Activated CD8-positive, alpha-beta T cell treated with anti-CD3 and anti-CD28 coated beads for 36 hours (primary cell): ENCODE measurements at places on chromosomes 11 and 22.

GRCh38 chr22:48099251-48099650, 1336.8 kb downstream of the TBC1D22A start:
- DNase-seq, result no peak

DNA sequence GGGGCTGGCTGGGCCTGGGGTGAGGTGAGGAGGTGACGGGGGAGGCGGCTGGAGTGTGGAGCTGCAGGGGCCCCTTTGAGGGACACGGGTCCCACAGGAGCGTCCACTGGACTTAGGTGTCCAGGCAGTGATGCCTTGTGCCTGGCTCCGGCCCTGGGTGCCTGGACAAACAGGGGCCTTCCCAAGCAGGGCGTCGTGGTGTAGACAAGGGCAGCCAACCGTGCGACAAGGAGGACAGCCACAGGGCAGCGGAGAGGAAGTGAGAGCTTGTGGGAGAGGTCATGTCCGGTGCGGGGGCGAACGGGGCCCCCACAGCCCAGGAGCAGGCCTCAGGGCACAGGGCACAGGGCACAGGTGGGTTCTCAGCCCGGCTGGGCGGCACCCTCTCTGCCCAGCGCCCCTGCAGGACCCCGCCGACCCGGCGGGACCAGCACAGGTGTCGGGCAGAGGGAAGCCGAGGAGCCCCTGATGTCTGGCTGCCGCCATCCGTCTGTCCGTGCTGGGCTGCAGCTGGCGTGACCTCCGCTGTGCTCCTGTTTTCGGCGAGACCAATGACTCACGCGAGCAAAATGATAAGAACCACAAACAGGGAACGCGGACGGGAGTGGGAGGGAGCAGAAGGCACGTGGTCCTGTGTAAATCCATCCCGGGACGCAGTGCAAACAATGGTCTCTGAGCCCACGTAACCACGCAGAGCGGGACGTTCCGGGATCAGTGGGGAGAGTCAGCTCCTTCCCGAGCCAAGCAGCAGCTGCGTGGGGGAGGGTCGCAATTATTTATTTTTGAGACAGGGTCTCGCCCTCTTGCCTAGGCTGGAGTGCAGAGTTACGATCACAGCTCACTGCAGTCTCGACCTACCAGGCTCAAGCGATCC, 49.1 kb upstream of the A4GALT start:
- no peak for DNase-seq

GRCh38 chr11:119863236-119863635, 134.2 kb upstream of the NECTIN1 start:
- DNase-seq, result no peak

DNA sequence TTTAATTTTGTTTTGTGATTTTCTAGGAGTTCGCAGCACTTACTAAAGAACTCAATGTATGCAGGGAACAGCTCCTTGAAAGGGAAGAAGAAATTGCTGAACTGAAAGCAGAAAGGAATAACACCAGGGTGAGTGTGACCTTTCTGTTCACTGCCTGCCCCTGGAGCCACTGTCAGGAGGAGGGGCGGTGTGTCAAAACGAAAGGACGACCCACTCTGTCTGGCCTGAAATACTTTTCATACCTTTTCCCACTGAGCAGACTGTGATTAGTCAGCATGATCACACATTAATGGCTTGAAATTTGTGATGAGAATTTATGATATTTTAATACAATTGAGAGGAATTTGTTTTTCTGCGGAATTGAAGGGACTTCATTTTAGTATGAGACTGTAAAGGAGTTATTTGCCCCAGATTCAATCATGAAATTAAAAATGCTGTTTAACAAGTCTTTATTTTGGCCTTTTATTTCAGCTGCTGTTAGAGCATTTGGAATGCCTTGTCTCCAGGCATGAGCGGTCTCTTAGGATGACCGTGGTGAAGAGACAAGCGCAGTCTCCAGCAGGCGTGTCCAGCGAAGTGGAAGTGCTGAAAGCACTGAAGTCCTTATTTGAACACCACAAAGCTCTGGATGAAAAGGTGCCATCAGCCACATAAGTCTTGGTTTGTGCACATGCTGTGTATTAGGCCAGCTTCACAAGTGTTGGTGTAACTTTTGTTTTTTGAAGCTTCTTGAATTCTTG, 54.1 kb downstream of the PPFIA1 start:
- DNase-seq, result peak; percentile 29

GRCh38 chr11:113587308-113587739, 112.1 kb upstream of the DRD2 start:
- DNase-seq, result peak; percentile 62

DNA sequence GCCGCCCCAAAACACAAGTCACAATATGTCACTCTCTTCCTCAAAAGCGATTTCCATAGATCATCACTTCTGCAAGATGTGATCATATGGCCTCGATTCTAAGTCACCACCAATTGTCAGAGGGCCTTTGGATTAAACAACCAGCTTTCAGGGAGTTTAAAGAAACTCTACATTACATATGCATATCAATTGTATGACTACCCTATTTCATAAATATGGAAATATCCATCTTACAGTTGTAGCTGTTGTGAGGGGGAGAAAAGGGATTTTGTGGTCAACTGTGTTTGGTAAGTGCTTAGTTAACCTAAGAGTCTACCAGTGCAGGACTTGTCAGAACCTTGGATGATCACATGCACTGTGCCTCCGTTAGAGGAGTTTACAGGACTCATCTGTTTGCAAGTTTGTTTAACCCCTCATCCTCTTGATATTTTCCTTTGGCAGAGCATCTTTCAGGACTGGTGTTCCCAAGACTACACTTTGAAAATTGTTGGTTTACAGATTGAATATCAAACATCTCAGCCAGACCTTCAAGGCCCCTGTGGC, 99.9 kb downstream of the CHST1 start:
- no peak for DNase-seq

GRCh38 chr22:40560551-40560950, 76.0 kb downstream of the MRTFA start:
- no peak for DNase-seq

DNA sequence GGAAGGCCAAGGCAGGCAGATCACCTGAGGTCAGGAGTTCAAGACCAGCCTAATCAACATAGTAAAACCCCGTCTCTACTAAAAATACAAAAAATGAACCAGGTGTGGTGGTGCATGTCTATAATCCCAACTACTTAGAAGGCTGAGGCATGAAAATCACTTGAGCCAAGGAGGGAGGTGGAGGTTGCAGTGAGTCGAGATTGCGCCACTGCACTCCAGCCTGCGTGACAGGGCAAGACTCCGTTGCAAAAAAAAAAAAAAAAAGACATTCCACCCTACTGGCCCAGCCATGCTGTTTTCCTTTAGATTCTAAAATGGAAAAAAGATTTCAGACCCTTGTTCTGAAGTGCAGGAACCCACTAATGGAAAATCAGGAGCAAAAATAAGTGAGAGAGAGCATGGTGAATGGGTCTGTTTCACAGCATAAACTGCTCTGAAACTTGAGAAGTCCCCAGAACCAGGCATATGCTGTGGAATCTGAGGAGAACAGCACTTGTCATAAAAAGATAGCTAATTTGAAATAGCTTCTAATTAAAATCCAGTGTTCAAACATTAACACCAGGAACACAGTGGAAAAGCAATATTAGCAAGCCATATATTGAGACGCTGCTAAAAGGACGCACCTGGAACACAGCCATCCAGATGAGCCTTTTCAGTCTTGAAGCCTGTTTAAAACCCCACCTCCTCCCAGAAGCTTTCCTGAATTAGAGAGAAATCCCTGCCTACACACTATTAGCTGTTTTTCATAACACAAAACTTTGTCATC, 66.3 kb upstream of the CHRM4 start:
- DNase-seq, result no peak

- no peak for DNase-seq
These were observed 564.4 kb upstream of the LUZP2 start for GRCh38 chr11:23932485-23932898.

DNA sequence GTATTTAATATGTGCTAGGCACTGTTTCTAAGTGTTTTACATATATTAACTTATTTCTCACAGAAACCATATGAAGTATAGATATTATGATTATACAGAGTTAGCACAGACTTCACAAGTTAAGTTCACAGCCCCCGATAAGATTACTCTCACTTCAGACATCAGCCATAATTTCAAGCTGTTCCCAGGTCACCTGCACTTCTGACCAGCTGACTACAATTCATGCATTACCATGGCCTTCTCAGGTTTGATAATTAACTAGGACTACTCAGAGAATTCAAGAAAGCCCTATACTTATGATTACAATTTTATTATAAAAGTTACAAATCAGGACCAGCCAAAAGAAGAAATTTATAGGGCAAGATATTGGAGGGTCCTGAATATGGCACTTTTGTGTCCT, 68.2 kb upstream of the RRM1 start:
- DNase-seq, result no peak

DNA sequence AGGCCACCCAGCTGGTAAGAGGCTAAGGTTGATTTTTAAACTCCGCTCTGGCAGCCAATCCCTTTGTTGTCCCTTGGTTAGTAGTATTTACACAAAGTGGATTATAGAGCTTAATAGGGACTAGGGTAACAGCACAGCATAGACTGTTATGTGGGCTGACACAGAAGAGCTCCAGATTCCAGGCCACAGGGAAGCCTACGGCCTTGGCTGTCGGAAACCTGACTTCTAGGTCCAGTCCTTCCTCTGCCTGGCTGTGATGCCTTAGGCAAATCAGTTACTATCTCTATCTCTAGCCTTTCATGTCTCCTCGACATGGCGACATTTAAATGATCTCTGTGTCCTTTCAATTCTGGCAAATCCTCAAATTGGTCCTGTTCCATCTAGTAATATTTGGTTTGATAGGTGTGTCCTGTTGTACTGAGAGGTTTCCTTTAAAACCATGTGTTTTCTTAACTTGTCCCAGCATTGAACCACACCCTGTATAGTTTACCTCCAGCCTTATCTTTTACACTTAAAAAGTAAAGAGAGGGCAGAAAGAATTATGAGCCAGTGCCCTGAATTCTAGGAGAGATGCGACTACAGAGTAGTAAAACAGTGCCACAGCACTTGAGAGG, 4.2 kb downstream of the MMP1 start:
- no peak for DNase-seq

DNA sequence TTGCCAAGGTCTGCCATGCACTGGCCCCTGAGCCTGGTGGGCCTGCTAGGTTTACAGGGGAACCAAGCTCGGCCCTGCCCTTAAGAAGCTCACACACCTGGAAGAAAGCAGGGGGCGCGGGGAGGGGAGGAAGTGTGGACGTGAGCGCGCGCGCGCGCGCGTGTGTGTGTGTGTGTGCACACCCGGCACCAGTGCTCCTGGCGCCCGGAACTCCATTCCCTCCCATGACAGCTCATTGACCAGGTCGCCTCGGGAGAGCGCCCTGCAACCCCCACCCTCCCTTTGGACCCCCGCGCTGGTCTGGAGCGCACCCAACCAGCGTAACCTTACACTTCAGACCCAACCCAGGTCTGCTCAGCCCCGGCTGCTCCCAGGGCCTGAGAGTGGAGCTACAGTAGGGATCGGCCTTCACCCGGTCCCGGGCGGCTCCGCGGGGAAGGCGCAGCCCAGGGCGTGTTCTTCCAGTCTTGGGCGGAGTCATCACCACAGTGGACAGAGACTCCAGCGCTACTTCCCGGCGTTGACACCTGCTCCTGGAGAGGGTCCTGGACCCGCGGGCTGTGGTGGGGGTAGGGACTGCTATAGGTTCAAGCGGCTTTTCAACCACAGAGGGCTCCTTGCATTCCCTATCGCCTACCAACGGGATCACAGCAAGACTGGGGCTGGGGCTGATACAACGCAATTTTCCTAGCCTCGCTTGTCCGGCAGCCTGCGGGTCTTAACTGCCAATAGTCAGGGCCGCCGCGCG, 1.5 kb downstream of the GALNT18 start:
- peak; percentile 20 for DNase-seq

DNA sequence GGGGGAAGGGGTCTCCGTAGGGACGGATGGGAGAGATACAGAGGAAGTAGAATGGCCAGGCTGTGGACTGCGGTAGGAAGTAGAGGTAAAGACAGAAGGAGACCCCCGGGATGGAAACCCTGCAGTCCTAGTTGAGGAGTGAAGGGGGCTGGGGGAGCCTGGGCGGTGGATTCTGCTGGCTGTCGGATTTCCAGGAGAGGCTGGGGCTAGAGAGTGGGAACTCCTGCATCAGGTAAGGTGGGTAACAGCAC, 727 bp upstream of the SCARF2 start:
- no peak for DNase-seq

DNA sequence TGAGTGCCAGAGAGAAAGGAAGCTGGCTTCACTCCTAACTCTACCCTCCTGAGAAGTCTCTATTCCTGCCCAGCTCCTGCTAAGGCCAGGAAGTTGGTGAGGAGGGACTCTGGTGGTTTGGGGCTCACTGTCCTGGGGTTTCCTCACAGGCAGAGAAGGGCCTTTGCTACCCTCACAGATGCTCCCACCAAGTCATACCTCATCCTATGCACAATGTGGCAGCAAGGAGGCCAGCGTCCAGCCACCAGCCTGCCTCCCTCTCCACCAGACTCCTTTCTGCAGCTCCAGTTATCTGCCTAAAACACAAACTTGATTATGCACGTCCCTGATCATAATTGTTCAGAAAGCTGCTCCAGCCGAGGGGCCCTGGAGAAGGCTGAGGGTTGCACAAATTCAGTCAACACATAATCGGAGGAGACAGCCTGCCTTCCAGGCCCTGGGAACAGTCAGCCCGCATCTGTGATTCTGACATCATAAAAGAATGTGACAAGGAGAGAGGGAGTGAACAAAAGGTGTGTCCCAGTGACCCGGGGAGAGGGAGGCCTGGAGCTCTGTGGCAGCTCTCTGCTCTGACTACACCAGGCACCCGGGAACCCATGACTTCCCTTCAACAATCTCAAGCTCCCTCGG, 28.8 kb downstream of the DKK3 start:
- DNase-seq, result no peak

DNA sequence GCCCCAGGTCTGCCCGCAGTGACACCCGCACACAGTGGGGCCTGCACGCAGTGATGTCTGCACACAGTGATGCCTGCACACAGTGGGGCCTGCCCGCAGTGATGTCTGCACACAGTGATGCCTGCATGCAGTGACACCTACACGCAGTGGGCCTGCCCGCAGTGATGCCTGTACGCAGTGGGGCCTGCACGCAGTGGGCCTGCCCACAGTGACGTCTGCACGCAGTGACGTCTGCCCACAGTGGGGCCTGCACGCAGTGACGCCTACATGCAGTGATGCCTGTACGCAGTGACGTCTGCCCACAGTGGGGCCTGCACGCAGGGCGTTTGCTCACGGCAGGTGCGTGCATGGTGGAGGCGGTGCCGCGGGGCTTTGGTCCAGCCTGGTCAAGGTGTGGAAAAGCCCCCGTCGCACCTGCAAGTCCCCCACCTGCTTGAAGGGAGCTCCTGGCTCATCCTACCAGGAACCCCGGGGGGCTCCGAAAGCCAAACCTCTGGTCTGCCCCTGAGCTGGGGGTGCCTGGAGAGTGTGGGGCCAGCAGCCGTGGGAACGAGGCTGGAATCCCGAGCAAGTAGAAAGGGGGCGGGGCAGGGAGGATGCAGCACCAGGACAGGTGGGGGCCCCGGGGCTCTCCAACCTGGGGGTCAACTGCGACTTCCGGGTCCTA, 8.9 kb upstream of the SYT8 start:
- DNase-seq, result no peak

- DNase-seq, result no peak
These were observed 20.8 kb upstream of the GAB2 start for GRCh38 chr11:78438298-78438975.

DNA sequence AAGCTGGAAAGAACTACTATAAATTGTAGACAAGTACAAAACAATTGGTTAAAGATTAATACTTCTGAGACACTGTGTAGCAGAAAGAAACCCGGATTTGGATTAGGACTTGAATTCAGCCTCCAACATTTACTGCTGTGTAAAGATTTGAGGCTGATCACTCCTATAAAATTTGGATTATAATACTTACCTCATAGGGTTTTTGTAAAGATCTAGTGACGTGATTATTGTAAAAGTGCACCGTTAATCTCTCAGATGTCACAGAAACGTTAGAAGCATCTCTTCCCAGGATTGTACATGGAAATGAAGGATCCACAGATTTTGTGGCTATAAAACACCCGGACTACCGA, 323 bp upstream of the HIKESHI start:
- DNase-seq, result no peak
